Lower lobe of right lung (tissue), 2 donors: ENCODE measurements at places on chromosomes 6 and 20.

DNA sequence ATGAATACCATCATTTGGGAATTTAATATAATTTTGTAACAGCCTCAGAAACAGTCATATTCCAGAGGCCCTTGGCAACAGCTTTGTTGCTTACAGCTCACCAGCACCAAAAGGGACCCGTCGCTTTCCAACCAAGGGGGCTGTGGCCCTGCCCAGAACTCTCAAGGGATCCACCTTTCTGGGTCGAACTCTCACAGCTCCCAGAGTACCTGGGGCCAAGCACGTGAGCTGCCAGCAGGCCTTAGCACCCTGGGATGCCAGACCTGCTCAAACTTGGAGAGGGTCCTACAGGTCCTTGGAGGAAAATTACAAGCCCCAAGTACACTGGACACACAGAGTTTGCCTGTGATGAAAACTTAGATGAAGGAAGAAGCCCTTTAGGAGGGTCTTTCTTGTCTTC, 66.6 kb downstream of the SNX5 start:
- no peak for DNase-seq

DNA sequence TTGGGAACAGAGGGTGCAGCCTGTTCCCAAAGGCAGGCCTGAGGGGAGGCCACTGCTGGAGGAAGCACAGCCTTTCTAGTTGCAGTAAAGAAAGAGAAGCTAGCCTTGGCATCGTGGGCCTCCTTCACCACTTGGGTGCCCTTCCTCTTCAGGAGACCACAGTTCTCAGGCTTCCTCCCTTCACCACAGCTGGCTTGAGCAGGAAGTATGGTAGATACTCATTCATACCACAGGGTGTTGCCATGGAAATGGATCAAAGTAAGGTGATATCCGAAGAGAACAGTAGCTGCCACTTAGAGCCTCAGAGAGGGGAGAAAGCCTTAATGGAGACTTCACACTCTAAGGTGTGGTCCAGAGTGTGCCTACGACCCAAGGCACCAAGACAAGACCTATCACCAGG, 120.4 kb upstream of the RIPOR2 start:
- peak; percentile 56 for DNase-seq

GRCh38 chr6:106377061-106377540, 16.6 kb downstream of the CRYBG1 start:
- DNase-seq = no peak

- no peak for DNase-seq
Observed at GRCh38 chr20:61254881-61255626, 3.0 kb downstream of the CDH4 start.

GRCh38 chr6:55290736-55291135, 36.5 kb upstream of the GFRAL start:
- no peak for DNase-seq

DNA sequence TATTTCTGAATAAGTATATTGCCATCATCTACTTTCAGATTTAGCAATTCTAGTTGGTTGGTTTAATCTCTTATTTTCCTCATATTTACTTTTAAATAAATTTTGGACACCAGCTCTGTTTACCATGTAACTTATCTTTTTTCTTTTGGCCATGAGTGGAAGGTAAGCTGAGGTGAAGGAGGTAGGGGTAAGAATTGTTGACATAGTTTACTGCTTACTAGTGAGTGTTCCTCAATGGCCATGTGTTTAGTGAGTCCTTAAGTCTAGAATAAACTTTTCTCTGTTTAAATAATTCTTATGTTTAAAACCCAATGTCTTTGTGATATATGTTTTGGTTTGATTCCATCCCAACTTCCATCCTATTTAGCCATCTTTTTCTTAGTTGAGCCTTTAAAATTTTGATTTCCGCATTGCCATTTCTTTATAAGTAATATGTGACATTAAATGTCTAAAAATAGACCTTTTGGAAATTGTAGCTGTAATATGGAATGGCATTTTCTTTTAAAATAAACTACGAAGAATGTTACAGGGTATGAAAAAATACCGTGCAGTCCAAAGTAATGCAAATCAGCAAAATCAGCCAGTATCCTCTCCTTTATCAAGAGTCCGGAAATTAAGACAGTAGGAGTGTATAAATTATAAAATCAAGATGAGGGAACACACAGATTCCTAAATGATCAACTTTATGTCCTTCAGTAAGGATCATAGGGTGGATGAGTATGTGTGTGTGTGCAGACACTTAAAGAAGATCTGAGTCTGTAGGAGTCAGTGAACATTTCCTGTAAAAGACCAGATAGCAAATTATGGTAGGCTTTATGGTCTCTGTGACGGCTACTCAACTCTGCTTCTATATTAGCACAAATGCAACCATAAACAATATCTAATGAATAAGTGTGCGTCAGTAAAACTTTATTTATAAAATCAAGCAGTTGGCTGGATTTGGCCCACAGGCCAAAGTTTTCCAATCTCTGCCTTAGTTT, 10.3 kb downstream of the STXBP5 start:
- DNase-seq = no peak

DNA sequence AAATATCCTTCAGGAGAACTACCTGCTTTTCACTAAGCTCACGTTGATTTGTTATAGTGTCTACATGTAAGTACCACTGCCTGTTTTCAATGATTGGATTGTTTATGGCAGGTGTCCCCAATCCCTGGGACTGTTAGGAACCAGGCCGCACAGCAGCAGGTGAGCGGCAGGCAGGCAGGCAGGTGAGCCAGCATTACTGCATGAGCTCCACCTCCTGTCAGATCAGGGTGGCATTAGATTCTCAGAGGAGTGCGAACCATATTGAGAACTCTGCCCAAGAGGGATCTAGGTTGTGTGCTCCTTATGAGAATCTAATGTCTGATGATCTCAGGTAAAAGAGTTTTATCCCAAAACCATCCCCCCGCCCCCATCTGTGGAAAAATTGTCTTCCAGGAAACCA, 303.3 kb downstream of the EYA4 start:
- DNase-seq = no peak
